ENCODE measurements at places on chromosomes 11 and 22. TPM values are rescaled to one million over a fixed set of nuclear protein-coding genes. Genes with fewer than 3 reads are reported as not detected.

The CWC15 gene
- total RNA-seq: 27.5 TPM

The C22orf31 gene
- not detected for total RNA-seq

The CARD10 gene
- total RNA-seq: 55.6 TPM

The ZNF70 gene
- 1.9 TPM for total RNA-seq

The LUZP2 gene
- total RNA-seq: not detected

The GRAP2 gene
- total RNA-seq: not detected
